NCI-H510A treated with DMSO at 0.1 percent for 48 hours (cell line): ENCODE measurements at places on chromosomes 5 and 9.

DNA sequence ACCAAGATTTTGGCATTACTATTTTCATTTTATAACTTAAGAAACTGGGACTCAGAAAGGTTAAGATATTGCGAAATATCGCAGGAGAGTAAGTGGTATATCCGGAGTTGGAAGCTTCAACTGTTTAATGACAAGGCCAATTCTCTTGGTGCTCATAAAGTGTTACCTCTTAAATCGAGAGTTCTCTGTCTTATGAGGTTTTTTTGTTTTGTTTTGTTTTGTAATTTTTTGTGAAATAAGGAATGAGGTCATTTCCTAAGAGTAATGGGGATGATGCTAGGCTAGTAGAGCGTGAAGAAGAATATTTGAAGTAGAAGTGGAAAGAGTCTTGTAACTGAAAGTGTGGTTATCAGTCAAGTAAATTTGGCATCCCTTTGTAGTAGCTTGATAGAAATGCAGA is 183.2 kb upstream of the DAB2 start:
- DNase-seq: no peak

DNA sequence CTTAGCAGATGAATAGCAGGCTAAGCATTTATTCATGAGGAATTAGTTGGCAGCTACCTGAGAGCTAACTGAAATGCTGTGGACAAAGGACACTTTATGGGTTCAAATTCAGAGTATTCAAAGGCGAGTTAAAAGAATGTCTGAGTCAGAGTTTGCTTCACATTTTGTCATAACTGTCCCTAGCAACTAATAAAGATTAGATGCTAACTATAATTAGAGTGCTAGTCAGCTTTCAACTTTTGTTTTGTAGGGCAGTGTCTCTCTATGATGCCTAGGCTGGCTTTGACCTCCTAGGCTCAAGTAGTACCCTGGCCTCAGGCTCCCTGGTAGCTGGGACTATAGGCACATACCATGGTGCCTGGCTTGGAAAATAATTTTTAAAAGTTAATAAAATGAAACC is 4.6 kb downstream of the SMC5 start:
- DNase-seq: no peak

DNA sequence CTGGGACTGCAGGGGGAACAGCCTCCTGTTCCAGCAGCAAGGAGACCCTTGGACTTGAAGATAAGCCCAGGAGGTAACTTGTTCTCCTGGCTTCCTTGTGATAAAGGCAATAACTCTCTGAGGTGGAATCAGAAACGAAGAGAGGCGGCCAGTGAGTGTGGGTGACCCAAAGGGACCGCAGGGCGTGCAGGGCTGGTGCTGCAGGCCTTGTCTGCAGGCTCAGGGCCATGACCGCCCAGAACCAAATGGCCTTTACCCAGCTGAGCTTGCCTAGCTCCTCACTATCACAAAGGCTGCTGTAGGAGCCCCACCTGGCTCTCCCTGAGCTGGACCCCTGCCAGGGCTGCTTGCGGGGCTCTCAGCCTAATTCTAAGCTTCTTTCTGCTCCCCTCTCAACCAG is 72.5 kb downstream of the NDFIP1 start:
- no peak for DNase-seq

GRCh38 chr5:110590187-110590586 is 136.3 kb downstream of the TMEM232 start:
- DNase-seq: peak; percentile 5

- DNase-seq: no peak
Observed at GRCh38 chr5:78731884-78732283, 83.3 kb upstream of the LHFPL2 start.

DNA sequence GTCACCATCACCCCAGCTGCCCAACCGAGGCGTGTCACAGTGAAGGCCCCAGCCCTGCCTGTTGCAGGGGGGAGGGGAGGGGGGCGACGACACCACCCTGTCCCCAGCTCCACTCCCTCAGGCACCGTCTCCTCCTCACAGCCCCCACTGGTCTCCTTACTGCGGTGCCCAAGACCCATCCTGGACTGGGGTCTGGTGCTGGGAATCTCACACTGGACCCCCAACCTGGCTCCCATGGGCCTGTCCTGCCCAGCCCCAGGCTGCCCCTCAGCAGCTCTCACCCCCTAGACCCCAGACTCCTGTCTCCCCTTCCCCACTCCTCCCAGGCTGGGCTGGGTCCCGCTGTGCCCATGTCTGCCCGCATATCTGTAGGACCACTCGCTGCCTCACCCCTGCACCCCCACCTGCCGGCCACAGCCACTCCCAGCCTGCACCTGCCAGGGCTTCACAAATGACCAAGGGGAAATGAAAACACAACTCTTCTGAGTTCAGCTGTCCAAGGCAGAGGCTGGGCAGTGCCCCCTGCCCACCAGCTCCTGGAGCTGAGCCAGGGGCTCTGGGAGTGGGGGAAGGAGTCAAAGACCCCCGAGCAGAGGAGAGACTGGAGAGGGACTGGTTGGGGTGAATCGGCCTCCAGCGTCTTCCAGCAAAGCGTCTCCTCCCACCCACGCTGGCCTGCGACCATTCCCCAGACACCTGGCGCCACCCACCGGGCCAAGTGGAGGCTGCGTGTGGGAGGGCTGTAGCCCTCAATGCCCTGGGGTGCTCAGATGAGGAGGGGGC is 32.6 kb upstream of the EGFL7 start:
- no peak for DNase-seq

- DNase-seq: peak; percentile 46
Observed at GRCh38 chr9:125472926-125473701, 211.5 kb downstream of the GAPVD1 start.

GRCh38 chr5:65061250-65061973 is 292.7 kb downstream of the CWC27 start:
- no peak for DNase-seq
